HAP-1 (cell line): ENCODE measurements at places on chromosomes 6 and 20.
A peak's percentile ranks its signal among the peaks of the same experiment; 100 is the strongest.

DNA sequence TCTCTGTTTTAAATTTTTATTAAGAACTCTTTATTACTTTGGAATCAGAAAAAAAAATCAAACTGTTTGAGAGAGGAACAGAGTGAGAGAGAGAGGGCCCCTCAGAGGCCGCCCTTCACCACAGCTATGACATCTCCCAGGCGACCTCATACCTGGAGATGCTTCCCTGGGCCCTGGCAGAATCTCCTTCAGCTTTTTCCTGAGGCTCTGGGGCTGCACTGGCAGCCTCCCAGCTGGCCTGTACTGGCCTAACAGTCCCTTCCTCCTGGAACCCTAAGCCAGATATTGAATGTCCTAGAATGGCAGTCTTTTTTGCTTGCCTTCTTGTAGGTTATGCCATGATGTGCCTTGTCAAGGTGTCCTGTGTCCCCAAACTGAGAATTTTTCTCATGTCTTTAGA lies 13.7 kb downstream of the ABHD12 start:
- no peak for DNase-seq

GRCh38 chr6:140684776-140685550 lies 1310.5 kb upstream of the CITED2 start:
- DNase-seq: no peak

DNA sequence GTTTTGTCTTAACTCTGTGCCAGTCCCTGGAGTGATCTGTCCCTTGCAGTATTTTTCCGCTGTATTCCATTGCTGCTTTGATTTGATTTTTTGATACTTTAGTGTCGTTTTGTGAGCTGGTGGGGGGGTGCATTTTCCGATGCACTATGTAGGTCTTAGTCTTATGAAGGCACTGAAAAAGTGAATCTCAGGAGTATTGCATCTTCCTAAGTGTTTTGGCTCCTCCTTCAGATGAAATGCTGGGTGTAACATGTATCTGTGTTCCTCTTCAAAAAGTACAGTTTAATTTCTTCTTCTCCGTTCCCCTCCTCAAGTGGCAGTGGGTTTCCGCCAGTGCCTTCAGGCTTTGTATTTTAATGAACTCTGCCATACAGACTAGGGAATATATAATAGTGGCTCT lies 580.7 kb upstream of the GJE1 start:
- no peak for DNase-seq

DNA sequence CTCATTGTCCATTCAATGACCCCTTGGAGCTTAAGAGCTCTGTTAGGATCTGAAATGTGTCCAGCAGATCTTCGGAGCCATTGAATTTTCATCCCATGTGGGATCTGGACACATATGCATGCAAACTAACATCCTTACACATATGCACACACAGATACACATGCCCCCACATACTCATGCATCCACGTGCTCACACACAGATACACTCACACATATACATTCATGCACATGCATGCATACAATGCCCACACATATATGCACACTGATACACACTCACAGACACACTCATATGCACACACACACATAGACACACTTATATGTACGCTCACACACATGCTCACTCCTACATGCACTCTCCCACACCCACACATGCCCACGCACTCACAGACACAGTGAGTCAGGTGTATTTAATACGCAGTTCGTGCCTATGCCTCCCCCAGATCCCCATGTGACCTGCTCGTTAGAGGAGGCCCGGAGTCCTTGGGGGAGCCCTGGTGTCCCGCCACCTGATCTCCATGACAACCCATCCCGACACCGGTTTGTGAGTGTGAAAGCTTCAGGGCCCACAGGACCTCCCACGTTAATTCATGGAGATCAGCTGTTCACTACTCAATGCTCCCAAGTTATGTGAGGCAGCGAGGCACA lies 121.9 kb upstream of the SULF2 start:
- DNase-seq: no peak

DNA sequence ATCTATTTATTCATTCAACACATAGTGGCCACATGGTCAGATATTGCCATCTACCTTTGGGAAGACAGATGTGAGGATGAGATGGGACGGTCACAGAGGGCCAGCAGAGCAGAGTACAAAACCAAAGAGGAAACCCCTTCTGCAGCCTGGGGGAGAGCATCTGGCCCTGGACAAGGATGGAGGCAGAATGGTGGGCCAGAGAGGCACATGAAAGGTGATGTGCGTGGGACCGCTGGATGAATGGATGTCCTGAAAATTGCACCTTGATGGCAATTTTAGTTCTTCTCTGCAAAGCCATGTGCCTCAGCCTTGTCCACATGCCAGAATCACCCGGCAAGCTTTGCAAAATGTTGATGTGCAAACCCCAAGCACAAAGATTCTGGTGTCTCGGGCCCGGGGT lies 77.4 kb upstream of the CD93 start:
- DNase-seq: no peak

DNA sequence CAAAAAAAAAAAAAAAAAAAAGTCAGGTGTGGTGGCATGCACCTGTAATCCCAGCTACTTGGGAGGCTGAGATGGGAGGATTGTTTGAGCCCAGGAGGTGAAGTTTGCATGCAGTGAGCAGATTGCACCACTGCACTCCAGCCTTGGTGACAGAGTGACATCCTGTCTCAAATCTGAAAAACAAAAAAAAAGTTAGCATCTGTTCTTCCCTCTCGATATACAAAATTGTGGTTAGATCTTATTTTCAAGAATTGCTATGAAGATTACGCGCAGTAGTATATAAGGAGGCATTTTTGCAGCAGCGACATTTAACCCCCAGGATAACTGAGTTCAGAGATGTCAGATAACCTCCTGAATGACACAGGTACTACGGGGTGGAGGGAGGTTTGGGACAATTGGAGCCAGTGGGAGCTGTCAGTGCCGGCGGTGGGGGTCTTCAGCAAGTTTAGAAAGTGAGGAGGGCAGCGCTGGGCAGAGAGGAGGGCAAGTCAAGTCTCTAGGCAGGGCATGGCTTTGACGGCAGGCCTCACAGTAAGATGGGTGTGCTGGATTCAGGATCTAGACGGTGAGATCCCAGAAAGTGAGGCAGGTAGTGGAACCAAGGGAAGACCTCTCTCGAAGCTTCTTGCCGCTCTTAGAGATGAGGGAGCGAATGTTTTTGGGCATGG lies 26.2 kb upstream of the MRPS18A start:
- DNase-seq: no peak

GRCh38 chr6:166598441-166599138 lies 12.1 kb upstream of the RAMACL start:
- DNase-seq: no peak

GRCh38 chr20:51497542-51498467 lies 44.7 kb downstream of the NFATC2 start:
- DNase-seq: no peak

- DNase-seq: peak; percentile 34
These were observed 101.2 kb downstream of the TTLL2 start for GRCh38 chr6:167426084-167426483.

GRCh38 chr20:4076671-4077070 lies 61.3 kb upstream of the RNF24 start:
- peak; percentile 74 for DNase-seq

DNA sequence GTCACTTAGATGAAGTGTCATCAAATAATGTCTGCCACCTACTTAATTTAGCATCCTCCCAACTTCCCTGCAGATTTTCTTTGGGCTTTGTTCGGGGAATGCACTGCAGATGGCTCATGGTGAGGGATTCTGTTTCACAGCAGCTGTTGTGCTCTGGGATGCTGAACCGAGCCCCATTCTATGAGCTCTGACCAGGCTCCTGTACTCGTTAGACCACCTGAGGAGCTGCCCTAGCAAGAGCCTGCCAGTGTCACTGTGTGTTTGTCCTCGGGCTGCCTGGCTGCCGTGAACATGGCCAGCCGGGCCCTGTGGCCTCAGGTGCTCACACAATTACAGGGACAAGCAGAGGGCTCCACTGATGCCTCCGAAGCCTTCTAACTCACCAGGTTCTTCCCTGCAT lies 238.8 kb upstream of the ECI2 start:
- DNase-seq: no peak

GRCh38 chr6:161602359-161602758 lies 328.5 kb upstream of the AGPAT4 start:
- no peak for DNase-seq

GRCh38 chr6:64266351-64266821 lies 630.8 kb downstream of the PHF3 start:
- DNase-seq: no peak

GRCh38 chr6:39088331-39088730 lies 26.7 kb downstream of the SAYSD1 start:
- peak; percentile 51 for DNase-seq

DNA sequence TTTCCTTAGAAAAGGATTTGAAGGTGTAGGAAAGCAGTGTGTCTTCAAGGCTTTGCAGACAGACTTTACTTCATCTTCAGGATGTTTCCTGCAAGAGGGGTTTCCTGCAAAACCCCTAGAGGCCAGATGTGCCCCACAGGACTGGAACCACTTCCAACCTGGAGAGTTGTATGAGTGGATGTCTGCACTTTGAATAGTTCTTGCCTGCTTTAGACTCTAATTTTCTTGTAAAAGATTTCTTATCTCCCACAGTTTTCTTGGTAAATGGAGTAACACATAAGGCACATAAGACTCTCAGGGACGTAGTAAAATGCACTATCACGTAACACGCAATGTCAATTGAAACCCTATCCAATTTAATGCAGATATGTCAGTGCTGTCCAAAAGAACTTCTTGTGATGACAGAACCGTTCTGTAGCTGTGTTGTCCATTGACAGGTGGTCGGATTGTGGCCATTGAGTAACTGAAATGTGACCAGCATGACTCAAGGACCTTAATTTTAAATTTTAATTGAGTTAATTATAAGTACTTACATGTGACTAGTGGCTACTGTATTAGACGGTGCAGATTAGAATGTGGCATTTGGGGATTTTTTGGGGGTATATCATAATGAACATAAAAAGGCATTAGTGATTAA lies 118.7 kb downstream of the JARID2 start:
- DNase-seq: no peak

DNA sequence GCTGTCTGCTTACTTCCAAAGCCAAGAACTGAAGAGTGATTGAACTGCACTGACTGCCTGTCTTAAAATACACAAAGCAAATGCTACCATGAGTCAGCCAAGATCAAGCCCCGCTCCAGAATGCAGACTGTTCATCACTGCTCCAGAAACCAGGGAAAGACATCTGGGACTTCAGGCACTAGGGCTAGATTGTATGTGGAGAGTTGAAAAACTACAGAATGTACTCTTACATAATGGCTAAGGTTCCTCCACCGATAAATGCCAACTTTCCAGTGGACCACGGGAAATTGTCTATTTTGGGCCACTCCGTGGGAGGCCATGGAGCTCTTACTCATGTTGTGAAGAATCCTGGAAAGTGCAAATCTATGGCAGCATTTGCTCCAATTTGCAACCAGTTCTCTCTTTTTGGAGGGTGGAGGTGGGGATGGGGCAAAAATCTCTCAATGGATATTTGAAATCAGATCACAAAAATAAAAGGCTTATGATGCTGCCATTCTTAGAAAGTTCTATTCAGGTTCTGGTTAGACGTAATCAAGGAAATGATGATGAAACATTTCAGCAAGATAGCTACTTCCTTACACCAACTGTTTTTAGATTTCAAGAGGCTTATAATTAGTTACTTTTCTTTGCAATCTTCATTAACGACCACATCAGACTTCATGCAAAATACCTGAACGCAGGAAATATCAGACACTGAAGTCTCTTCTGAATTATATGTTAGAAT lies 11.8 kb upstream of the CAP2 start:
- no peak for DNase-seq

DNA sequence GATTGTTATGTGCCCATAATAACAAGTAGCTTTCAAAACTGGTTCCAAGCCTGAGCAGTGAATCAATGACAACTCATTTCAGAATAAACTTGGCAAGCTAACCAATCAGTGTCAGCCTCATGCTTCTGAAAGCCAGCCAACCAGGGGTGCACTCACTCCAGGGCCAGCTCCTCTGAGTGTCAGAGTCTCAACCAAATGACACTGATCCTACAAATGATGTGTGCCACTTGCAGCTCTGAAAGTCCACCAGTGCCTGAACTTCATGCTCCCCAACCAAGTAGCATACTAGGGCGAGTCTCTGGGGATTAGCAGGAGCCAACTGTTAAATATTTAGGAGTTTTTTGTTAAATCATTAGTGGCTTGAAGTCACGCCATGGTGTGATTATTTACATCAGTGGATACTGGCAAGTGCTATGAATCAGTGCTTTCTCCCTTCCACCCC lies 4.5 kb downstream of the IYD start:
- DNase-seq: no peak

DNA sequence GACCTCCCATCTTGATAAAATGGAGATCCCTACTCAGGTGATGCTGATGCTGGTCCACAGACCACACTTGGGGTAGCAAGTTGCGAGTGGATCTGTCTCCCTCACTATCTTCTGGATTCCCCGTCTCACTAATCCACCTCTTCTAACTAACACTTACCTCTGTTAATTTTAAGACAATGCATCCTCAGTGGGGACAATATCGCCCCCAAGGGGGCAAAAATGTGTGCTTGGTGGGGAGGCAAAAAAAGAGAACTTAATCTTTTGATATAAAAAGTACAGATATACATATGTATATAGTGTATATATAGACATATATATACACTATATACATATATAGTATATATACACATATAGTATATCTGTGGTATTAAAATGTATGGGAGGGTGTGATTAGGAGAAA lies 4.3 kb downstream of the LRFN2 start:
- no peak for DNase-seq

DNA sequence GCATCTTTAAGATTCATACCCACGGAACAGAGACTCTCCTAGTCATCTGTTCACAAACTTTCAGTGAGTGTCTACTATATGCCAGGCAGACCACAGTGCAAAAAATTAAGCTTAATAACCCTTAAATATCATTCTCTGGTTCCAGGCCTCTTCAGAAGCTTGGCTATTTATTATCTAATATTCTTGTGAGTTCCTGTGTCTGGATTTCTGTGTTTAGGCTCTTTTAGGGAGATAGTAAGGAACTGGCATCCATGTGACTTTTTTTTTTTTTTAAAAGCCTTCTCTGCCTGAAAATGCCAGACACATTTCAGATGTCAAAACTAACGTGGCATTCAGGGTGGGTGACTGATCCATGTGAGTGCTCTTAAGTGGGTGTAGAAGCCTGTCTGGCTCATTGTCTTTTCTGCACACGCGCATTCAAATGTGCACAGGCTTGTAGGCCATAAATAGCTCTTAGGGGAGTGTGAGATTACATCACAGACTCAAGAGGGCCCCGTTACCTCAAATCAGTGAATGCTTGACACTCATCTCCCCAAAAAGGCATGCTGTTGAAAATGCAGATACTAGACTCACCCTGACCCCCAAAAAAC lies 141.9 kb downstream of the GMPR start:
- DNase-seq: no peak

GRCh38 chr6:111699123-111699522 lies 93.4 kb upstream of the TRAF3IP2 start:
- no peak for DNase-seq

- no peak for DNase-seq
These were observed 21.7 kb downstream of the SERPINB9 start for GRCh38 chr6:2881423-2881822.

- no peak for DNase-seq
These were observed 15.8 kb downstream of the GJA1 start for GRCh38 chr6:121451250-121451649.

- DNase-seq: no peak
These were observed 57.0 kb upstream of the AIG1 start for GRCh38 chr6:143003676-143004075.
